Inflammatory macrophage treated with lipopolysaccharide for 4 hours (primary cell): ENCODE measurements at places on chromosomes 7 and 10.

DNA sequence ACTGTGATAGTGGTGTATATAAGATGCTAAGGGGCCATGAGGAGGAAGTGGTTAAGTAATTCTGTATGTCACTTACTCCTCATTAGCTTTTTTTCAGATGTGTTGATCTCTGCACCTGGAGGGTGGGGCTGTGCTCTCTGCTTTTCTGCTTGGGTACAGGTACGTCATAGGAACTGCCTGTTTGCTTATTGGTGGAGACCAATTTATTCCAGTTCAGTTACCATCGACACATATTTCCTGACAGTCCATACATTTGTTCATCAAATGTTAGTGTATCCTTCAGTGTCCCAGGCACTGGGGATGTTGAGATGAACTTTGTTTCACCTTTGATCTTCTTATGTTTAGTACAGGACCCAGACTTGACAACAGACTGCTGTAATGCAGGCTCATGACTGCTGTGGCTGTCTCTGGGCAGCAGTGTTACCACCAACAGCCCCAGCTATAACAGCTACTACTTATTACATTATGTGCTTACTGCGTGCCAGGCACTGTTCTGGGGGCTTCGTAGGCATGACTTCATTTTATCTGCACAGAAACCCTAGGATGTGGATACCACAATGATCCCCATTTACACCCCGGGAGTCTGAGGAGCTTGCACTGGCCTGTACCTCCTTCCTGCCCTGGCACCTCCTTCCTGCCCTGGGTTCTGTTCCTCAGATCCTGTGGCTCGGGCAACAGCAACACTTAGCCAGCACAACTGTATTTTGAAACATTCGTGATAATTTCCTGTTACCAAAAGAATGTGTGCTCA, 87.4 kb downstream of the BUB3 start:
- DNase-seq: no peak

DNA sequence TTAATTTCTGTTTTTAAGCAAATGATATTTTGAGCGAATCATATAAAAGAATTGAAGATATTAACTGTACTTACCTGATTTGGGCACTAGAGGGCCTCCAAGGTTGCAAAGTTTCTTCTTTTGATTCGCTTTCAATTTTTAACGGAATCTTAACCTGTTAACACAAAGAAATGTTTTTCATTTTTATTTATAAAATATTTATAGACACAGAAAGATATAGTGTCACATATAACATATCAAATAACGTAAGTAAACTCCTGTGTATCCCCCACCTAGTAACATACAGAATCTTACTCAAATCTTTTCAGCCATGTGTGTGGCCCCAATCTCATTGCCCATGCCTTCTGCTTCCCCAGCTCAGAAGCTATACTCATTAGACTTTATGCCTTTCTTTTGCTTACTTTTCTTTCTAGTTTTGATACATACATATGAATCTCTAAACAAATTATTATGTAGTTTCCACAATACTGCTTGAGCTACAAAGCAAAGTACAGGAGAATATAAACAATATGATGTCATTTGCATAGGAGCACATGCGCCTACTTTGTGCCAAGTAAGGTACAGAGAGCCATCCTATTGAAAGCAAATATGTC, 49.5 kb upstream of the ZPBP start:
- DNase-seq: peak; percentile 59

GRCh38 chr7:27605689-27606269, 56.9 kb downstream of the HIBADH start:
- peak; percentile 3 for DNase-seq

- no peak for DNase-seq
Observed at GRCh38 chr7:5685205-5685604, 96.3 kb downstream of the RNF216 start.

DNA sequence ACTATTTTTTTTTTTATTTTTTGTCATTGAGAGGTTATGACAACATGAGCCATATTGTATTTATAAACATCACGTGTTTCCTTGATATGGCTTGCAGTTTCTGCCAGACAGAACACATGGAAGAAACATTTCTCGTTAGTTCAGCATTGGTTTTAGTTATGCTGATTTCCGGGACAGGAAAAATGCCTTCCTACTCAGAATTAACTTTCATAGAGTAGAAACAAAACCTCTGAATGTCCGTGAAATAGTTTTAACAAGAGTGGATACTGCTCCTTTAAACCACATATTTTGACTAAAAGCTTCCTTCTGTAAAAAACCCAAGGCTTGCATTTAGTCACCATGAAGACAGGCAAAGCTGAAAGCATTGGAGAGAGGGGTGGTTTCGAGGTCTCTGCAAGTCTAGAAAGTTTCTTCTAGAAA, 240.4 kb downstream of the KIAA1217 start:
- DNase-seq: no peak

GRCh38 chr7:47759056-47759706, 177.3 kb upstream of the TNS3 start:
- no peak for DNase-seq

DNA sequence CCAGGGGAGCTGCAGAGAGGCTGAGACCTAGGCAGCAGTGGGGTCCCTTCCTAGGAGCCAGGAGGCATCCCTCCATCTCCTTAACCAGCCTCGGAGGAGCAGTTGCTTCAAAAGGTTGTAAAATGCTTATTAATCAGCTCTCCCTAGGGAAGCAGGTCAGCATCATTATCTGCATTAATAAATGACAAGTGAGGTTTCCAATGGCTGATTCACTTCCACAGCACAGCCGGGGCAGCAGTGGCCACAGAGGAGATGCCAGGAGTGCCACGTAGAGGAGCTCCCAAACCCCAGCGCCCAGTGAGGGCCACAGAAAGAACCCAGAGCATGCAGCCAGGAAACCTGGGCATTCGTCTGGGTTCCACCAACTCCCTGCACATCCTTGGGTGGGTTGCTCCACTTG, 8.2 kb upstream of the NPFFR1 start:
- no peak for DNase-seq

GRCh38 chr10:91034042-91034441, 113.2 kb upstream of the ANKRD1 start:
- DNase-seq: no peak

DNA sequence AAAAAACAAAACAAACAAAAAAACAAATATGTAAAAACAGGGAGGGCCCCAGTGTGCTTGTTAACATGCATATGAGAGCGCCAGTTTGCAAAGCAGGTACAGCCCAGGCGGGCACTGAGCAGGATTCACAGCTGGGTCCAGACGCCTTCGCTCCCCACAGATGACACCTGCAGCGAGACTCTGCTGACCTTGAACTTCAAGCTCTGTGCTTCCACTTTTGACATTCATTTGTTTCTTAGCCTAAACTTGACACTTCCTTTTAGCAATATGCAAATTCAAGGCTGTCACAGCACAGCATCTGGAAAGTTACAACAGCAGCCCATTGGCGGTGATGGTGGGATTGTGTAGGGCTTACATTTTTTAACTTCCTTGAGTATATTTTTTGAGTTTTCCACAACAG, 88.8 kb upstream of the TNS3 start:
- peak; percentile 82 for DNase-seq

- DNase-seq: no peak
Observed at GRCh38 chr7:38842746-38843145, 66.2 kb downstream of the VPS41 start.

- DNase-seq: no peak
Observed at GRCh38 chr7:1229956-1230355, 2.7 kb upstream of the UNCX start.

DNA sequence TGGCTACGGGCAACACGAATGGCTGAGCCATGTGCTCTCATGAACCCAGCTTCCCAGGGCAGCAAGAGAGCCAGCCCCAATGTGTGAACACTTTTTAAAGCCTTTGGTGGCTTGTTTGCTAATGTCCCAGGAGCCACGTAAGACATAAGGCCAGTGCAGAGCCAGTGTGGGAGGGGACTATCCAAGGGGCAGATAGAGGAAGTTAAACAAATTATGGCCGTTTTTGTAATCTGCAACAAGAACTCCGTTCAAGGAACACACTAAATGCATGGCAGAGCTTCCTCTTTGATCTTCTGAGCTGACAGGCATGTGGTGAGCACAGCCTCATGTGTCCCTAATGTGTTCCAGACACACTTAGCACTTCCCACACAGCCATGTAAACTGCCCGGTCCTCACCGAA, 133.3 kb downstream of the TEX36 start:
- DNase-seq: peak; percentile 70

- no peak for DNase-seq
Observed at GRCh38 chr7:120272701-120273475, at the start of gene KCND2. KCND2 (plus strand) TSS chr7:120273175.

DNA sequence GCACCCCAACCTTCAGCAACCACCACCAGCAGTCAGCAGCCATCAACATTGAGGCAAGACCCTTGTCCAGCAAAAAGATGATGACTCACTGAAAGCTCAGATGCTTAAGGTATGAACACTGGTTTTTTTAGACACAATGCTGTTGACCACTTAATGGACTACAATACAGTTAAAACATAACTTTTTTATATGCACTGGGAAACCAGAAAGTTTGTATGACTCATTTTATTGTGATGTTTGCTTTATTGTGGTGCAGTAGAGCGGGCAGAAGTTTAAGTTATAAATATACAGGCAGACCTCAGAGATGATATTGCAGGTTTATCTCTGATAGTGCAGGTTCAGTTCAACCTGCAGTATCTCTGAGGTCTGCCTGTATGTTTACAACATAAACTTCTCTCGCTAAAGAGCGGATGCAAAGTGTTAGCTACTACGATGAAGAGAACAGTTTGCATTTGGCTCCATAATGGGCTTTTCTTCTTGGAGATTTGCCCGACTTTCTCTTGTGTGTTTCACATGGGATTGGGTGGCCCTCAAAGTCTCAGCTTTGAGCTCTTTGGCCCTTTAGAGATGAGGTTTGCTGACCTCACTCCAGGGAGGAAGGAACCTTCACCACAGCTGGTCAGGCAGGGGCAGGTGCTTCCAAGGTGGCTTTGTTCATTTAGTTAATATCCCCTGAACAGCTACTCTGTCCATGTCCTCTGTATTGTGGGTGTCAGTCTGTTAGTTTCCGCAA, 84.4 kb upstream of the SHH start:
- no peak for DNase-seq

DNA sequence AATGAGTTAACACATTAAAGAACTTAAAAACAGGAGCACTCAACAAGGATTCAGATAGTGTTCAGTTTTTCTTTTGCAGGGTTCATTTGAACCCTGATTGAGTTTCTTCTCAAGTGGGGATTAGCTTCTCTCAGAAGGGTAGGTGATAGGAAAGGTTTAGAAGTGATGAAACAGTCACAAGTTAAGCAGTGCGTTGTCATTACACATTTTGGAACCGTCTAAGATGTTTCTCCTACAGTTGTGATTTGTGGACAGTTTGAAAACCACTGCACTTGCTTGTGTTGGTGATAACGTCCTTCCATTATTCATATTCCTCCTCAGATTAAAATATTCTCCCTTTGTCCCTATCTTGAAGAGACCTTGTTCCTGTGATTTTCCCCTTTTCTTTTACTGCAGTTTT, 2.7 kb downstream of the STMP1 start:
- no peak for DNase-seq

- no peak for DNase-seq
Observed at GRCh38 chr7:107613948-107614347, 33.9 kb downstream of the BCAP29 start.

DNA sequence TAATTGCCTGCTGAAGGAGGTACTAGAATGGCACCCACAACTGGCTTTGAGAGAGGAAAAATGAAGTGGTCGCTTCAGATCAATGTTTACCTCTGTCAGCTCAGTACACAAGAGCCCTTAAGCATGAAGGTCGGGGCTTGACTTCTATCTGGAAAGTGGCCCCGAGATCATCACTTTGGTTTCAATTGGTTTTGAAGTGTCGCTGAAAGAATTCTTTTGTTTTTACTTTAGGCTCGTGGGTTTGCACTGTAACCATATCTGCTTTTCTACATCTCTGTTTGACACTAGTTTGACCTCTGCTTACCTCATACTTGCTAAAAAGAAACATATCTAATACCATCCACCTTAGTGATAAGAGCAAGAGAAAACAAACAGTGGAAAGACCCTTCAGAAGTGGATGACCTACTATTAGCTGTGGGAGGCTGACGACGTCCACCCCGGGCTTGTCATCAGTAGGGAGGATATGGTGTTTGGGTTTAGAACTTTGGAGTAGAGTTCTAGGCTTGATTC, 361.8 kb downstream of the GATA3 start:
- no peak for DNase-seq

DNA sequence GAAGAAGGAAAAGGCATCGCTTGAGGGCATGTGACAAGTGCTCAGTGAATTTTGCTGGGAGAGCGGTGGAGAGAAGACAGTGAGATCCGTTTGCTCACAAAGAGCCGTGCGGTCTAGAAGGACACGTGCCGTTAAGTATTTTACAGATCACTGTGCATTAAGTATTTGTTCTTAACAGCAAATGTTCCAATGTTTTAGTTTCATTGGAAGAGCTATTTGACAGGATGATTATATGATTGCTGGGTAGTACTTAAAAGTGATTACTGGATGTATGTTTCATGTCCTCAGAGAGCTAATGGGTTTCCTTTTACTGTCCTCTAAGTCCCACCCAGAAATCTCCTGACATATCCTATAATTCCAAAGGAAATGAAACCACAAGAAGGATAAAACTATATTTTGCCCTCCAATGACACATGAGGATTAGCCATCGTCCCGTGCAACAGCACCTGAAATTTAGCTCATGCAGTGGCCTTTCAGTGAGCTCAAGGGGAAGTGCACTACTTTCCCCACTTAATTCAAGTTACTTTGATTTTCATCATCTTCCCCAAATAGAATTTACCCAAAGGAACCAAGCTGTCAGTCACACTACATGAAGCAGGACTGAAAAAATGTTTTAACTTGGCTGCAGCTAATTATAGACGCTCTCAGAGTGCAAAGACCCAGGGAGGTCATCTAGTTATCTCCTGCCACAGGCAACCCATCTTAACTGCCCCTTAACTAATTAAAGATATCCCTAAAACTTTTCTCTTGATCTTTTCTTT, 80.3 kb downstream of the KLF6 start:
- peak; percentile 68 for DNase-seq

DNA sequence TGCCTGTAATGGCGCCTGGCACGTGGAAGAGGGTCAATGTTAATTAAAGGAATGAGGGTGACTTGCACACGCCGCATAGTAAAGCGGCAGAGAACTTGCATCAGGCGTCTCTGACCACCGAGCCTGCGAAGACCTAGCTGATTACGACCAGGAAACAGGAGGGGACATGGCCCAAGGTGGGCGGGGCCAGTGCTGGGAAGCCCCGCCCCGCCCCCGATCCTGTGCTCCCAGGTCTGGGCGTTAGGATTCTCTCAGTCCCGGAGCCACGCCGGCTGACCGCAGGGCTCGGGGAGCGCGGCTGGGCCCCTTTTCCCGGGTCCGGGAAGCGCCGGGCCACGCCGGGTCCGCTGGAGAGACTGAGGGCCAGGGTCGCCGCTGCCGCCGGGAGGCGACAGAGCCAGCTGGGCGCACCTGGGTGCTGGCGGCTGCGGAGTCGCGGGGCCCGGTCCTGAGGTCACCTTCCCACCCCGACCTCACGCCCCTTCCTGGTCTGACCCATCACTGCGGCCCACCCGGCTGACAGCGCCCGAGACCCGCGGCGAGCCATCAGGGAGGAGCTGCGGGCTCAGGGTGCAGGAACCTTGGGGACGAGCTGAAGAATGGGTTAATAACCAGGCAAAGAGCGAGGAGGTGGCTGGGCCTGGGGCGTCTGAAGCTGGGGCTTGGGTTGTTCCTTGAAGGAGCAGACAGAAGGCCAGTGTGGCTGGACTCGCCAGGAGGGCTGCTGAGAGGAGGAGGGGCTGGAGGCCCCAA, 23.0 kb upstream of the GRID1 start:
- no peak for DNase-seq
